ENCODE measurements at places on chromosomes 16 and 17.
A peak's percentile ranks its signal among the peaks of the same experiment; 100 is the strongest.

DNA sequence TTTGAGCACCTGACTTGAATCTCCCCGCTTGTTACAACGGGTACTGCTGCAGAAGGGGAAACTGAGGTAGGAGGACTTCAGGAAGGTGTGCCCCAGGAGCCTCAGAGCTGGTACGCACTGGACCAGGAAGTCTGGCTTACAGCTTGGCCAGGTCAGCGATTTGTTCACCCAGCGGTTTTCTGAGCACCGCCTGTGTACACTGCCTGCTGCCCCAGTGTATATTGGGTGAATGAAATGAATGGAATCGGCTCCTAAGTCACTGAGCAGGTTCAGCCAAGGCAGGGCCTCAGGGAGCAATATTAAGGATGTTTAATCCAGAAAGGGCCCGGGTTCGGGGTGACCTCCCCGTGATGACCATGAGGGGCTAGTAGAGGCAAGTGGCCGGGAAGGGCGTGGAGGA lies 164.0 kb upstream of the CIBAR2 start:
- no peak for DNase-seq

DNA sequence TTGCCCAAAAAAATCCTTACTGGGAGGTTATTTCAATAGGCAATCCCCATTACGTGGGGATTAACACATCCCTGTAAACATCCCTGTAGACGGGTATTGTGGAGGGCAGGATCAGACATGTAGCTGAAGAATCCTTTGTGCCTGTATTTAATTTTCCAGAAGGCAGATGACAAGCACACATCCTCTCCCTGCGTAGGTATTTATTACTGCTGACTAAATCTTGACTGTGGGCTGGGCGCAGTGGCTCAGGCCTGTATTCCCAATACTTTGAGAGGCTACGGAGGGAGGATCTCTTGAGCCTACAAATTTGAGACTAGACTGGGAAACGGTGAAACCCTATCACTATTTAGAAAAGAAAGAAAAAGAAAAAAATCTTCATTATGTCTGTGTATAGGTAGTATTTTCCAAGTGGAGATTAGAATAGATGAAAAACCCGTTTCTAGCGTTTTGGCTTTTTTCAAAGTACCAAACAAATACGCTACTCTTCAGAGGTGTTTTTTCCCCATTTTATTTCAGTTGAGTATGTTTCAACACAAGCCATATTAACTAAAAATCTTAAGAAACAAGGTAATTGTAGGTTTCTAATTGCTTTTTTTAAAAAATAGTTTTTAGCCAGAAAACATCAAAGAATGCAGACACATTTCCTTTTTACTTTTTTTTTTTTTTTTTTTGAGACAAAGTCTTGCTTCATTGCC lies 1.5 kb upstream of the MARF1 start:
- DNase-seq = no peak

- no peak for DNase-seq
These were observed 138.1 kb downstream of the SHISA9 start for GRCh38 chr16:13039526-13039925.

- no peak for DNase-seq
These were observed 3.3 kb downstream of the PGAP3 start for GRCh38 chr17:39684369-39685192.

GRCh38 chr17:64216338-64217248 lies 46.5 kb downstream of the TEX2 start:
- no peak for DNase-seq

- no peak for DNase-seq
These were observed 49.1 kb downstream of the PHLPP2 start for GRCh38 chr16:71675380-71675779.

GRCh38 chr16:49492896-49493626 lies 119.5 kb downstream of the C16orf78 start:
- DNase-seq = no peak

- DNase-seq = no peak
These were observed 14.7 kb downstream of the CCR7 start for GRCh38 chr17:40550608-40551007.

- DNase-seq = no peak
These were observed 62.4 kb downstream of the RAB11FIP4 start for GRCh38 chr17:31453896-31454295.

GRCh38 chr17:12928736-12929135 lies 89.1 kb downstream of the ELAC2 start:
- DNase-seq = no peak

GRCh38 chr17:28944862-28945741 lies 6.2 kb downstream of the PHF12 start:
- DNase-seq = no peak

- DNase-seq = no peak
These were observed 907.5 kb downstream of the CDH8 start for GRCh38 chr16:61128545-61129323.

GRCh38 chr16:23508589-23509440 lies 1.5 kb downstream of the GGA2 start:
- no peak for DNase-seq

GRCh38 chr17:28466001-28466400 lies 7.4 kb upstream of the SLC13A2 start:
- no peak for DNase-seq

DNA sequence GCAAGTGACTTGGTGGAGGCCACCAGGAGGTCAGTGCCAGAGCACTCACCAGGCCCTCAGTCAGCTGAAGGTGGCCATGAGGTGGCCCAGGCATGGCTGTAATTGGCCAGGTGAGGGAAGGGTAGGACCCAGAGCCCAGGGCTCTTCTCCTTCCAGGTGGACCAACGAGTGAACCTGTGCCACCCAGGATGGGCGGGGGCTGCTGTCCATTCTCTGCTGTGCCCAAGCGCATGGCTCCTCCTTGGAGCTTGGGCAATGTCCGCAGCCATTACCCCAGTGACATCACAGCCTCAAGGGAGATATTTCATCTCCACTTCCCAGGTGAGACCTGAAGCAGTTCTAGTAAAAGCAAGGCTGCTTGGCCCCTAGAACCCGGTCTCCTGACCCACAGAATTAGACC lies 303.0 kb upstream of the FOXF1 start:
- no peak for DNase-seq

- DNase-seq = no peak
These were observed 1.6 kb downstream of the SPATA32 start for GRCh38 chr17:45260204-45260783.

- no peak for DNase-seq
These were observed 31.5 kb downstream of the GINS2 start for GRCh38 chr16:85657267-85657650.

- DNase-seq = no peak
These were observed 1.9 kb upstream of the FGF11 start for GRCh38 chr17:7437369-7437863.

DNA sequence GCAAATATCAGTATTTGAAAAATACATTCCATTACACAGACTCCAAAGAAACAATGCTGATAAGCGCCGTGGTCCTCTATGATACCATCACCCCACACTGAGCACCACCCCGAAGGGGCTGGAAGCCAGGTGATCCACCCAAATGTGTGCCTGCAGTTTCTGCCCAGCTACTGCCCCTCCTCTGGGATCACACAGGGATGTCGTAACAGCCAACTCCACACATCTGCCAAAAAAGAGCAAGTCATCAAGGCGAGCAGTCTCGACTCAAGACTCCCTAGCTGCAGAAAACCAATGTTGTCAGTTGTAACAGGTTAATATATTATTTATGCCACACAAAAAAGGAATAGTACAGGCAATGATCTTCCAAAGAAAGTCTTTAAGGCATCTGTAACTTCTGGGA lies 21.0 kb downstream of the CYB5D2 start:
- no peak for DNase-seq

DNA sequence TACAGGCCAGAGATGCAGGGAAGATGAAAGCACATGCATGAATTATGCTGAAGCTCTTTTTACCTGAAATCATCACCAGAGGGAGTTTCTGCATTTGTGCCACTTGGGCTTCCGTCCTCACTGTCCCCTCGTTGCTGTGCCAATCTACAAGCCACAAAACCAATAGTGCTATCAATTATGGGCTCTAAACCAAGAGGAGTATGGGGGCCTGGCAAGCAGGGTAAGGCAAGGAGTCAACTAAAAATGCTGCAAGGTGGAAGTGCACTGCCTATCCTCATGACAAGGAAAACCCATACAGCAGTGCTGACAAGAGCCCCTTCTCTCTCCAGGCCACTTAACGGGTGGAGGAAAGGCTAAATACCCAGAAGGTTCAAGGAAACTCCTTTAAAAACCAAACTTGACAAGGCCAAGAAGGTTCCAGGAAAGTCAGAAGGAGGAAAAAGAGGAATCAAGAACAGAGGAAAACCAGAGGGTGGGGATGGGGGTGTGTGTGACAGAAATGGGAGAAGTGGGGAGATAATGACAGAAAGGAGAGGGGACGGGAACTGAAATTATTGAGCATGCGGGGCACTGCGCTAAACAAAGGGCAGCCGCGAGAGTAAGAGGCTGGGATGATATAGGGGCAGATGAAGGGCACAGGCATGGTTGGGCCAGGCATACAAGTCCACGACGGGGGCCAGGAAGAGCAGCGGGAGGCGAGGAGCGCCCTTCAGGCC lies 674 bp downstream of the C17orf75 start:
- DNase-seq = peak; percentile 44

- DNase-seq = no peak
These were observed 5.6 kb downstream of the GFAP start for GRCh38 chr17:44909681-44910144.

DNA sequence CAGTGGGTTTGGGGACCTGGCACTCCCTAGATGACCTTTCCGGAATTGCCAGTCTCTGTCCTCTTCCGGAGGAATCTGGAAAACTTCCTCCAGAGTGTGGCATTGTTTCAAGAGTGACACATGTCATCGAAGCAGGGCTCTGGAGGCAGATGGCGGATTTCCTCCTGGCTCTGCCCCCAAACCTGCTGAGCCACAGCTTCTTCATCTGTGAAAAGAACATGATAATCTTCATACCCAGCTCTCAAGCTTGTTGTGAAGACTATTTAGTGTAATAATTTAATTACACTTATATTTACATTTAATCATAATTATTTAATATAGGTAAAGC lies 19.7 kb upstream of the TEX2 start:
- DNase-seq = no peak

- DNase-seq = no peak
These were observed 181.2 kb downstream of the NTN1 start for GRCh38 chr17:9202532-9202931.

DNA sequence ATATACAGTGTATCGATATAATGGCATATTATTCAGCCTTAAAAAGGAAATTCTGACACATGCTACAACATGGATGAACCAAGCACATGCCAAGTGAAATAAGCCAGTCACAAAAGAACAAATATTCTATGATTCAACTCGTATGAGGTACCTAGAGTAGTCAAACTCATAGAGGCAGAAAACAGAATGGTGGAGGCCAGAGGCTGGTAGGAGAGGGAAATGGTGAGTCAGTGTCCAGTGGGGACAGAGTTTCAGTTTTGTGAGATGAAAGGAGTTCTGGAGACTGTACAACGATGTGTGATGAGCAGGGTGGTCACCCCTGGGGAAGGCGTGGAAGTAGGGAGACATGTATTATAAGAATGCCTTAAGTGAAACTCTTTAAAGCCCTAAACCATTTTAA lies 39.9 kb downstream of the RNF157 start:
- DNase-seq = no peak

- no peak for DNase-seq
These were observed 5.4 kb upstream of the SLC5A10 start for GRCh38 chr17:18946536-18946935.

DNA sequence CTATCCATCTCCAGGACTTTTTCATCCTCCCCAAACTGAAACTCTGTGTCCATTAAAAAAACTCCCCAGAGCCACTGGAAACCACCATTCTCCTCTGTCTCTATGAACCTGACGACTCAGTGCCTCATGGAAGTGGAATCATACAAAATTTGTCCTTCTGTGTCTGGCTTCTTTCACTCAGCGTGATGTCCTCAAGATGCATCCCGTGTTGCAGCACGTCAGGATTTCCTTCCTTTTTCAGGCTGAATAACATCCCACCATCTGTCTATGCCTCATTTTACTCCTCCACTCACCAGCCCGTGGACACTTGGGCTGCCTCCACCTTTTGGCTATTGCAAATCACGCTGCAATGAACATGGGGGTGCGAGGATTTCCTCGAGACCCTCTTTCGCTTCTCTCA lies 12.6 kb upstream of the ALDH3A1 start:
- DNase-seq = no peak

- DNase-seq = no peak
These were observed 91.7 kb downstream of the RPGRIP1L start for GRCh38 chr16:53612003-53612402.

DNA sequence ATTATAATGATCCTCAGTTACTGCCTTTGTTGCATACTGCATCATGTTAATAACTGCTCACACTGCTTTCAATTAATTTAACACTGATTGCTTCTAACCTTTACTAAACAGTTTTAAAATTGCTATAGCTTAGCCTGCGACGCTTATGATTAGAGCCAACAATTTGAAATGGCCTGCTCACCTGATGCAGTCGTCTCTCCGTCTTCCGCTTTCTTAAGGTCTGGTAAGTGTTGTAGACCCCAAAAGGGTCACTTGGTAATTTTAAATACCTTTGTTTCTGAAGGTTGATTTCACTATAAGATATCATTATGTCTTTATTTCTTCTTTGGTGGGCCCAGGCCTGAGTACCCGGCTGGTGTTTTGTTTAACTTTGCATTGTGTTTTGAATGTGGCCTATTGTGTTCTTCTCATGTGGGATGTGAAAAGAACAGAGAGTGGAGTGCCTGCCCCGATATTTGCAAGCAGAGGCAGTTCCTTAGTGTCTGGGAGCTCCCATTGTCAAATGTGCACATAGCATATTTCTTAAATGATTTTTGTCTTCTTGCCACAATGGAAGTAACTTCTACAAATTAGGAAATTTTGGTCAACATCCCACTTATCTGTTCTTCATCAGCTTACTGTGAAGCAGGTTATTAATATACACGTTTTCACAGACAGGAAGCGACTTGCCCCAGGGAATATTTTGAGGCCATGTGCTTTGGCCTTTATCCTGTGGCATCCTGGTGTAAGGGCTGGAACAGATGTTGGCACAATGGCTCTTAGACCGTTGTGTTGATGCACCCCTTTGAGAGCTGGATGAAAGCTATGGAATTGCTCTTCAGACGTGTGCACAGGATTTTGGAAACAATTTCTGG lies 2.9 kb downstream of the PHKB start:
- no peak for DNase-seq

- no peak for DNase-seq
These were observed 1.2 kb upstream of the GLIS2 start for GRCh38 chr16:4314532-4315185.

Data from effector CD4-positive, alpha-beta T cell (primary cell).